Epithelial cell of prostate (primary cell): ENCODE measurements at places on chromosomes 1 and 21.

DNA sequence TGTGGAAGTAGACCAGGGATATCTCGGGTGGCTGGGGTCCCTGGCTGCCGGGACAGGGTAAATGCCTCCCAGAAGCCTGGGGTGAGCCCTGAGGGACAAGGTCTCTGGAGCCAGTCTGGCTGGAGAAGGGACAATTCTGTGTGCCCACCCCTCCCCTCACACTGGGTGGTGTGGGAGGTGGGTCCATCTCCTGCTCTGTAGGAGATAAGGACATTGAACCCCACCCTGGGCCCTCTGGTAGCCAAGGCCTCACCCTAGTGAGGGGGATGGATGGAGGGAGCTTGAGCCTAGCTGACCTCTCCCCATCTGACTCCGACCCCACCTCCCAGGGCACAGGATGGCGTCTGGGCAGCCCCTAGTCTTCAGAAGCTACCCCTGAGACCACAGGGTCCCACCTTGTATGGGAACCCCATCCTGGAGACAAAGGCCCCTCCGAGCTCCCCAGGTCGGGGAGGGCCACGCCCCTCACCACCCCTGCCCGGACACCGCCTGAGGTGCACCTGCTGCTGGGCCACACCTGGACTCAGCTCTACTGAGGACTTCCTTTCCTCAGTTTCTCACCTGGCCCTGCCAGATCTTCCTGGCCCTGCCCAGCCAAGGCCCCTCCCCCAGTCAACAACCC, 4.3 kb downstream of the AGRN start:
- no peak for DNase-seq

GRCh38 chr21:41068967-41069642, 98.9 kb upstream of the BACE2 start:
- no peak for DNase-seq

DNA sequence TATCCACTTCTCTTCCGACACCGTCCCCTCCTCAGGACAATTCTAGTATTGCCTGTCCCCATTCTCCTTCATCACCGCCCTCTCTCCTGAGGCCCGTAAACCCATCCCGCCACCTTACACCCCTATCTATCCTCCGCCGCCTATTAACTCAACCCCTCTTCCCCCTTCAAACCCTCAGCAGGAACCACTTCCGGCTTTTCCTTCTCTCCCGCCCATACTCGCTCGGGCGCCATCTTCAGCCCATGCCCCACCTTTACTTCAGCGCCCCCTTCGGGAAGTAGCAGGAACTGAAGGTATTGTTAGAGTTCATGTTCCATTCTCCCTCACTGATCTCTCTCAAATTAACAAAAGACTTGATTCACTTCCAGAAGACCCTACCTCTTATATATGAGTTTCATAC, 31.6 kb downstream of the VN1R5 start:
- DNase-seq, result no peak

DNA sequence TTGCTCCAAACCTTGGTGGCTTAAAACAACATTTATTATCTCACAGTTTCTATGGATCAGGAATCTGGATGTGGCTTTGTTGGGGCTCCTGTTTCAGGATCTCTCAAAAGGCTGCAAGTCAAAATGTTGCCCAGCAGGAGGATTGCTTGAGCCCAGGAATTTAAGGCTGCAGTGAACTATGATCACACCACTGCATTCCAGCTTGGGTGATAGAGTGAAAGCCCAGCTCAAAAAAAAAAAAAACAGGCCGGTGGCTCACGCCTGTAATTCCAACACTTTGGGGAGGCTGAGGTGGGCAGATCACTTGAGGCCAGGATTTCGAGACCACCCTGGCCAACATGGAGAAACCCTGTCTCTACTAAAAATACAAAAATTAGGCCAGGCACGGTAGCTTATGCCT, 30.0 kb downstream of the BCAS2 start:
- DNase-seq, result no peak

GRCh38 chr21:29304597-29304996, 5.9 kb downstream of the BACH1 start:
- DNase-seq, result no peak

DNA sequence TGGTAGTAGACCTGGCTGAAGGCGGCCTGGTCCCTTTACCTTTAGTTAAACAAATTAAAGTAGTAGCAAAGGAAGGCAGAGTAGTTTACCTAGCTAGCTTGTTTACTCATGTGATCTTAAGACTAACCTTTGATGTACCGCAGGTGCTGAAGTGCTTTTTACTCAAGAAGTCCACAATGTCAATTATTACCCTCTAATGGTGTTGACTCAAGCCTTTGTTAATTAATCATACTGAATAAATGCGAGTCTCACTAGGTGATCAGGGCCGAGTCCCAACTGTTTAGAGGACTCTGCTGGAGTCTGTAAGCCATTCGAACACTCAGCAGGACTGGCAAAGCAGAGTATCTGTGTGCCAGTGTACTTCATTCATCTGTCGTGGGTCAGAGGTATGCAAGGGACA, 381.1 kb upstream of the NCAM2 start:
- no peak for DNase-seq

DNA sequence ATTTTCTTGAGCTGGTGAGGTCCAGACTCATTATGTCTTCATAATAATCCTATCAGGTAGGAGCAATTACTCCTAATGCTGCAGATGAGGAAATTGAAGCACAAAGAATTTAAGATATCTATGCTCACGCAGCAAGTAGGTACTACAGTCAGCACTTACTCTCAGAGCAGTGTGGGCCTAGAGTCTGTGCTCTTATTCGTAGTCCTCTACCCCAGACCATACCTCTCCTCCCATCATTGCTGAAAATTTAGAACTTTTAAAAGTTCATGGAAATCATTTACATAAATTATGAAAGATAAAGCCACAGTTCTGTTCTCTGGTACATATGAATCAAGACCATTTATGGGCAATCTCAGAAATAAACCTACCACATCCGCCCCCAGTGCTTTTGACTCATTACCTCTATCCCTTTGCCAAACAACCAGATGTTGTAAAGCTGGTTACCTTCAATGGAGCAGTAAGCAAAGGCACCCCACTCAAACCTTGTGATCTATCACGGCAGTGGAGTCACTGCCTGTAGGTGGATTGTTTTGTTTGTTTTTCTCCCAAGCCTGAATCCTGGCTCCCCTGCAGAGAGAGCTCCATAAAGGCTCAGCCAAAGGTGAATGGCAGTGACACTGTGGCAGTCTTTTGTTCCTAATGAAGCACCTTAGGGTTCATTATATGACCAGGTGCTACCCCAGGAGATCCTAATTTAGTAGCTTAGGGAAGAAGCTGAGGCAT, 20.9 kb upstream of the MAN1A2 start:
- peak; percentile 34 for DNase-seq

GRCh38 chr1:31708324-31708723, 4.5 kb upstream of the COL16A1 start:
- DNase-seq, result no peak

GRCh38 chr1:220914283-220915116, 35.3 kb downstream of the HLX start:
- DNase-seq, result no peak

DNA sequence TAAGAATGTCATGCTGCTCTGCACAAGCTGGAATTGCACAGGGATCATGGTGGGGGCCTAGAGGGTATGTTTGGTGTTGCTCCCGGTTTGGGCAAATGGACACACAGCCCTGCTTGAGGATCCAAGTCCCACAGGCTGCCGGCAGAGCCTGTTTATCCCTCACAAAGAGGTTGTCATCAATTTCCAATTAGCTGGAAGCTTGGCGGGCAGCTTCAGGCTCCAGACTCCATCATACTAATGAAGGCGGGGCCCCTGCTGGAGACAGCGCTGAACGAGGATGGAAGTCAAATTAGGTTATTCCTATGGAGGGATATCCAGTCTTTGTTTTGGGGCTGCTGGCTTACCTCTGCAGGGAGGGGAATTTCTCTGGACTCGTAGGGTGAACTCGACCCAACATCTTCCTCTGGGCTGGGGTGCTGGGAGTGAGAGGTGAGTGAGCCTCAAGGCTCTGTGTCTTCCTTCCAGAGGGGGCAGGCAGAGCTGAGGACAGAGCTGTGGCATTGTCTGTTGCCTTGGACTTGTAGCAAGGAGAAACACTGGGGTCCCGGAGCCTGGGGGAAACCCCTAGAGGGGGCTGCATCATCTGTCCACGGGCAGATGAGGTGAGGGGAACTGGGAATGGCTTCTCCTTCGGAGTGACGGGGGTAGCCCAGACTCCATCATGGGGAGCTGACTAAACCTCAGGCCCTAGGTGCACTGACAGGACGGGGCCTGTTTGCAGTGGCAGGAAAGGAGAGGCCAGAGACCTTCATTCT, 24.9 kb upstream of the PARP1 start:
- DNase-seq, result no peak

- DNase-seq, result no peak
Measured at GRCh38 chr1:24506691-24507381, 4.2 kb downstream of the RCAN3 start.

GRCh38 chr1:64678366-64678765, 66.5 kb upstream of the RAVER2 start:
- DNase-seq, result no peak

DNA sequence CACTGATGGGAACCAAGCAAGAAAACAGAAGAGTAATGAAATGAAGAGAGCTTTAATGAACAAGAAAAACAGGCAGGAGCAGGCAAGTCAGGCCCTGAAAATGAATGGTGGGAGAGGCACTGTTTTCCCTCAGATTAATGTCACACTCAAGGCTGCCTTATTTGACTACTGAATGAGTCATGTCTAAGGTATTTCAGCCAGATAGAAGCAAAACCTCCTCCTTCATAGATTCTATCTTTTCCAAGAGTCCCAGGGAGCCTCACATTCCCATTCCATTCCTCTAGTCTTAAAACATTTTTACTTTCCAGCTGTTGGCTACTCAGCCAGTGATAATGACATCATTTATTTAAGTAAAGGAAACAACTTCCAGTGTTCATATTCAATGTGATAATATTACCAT, 228.4 kb upstream of the NRIP1 start:
- no peak for DNase-seq

DNA sequence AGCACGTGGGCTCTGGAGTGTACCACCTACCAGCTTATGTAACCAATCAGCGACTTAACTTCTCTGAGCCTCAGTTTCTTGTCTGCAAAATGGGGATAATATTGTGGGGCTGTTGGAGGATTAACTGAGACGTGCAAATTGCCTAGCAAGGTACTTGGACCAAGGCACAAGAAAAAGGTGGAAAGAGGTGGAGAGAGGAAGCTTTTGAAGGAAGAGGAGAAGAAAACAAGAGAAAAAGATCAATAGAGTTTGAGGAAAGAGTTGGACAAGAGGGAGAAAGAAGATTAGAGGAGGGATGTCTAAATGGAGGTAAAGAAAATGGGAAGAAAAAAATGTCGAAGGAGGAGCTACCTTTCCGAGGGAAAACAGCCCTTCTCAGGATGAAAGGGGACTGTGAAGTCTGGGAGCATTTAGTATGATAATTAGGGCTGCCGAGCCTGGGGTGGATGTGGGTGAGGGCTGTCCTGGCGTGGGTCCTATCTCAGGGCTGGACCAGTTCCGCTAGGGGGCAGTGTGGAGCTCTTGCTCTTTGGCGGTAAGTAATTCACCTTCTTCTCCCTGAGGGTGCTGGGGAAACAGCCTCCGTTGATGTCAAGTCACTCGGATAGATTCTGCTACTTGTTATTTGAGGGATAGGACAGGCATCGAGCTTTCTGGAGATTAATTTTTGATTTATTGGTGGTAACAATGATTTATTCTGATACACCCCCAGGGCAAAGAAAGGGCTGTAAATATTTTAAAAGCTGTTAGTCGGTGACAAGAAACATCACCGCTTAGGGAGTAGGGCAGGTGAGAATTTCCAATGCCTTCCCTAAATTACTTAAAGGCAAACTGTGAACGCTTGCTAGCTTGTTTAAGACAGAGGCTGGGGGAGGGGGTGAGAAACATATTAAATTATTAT, 79.0 kb upstream of the NFASC start:
- DNase-seq, result no peak

GRCh38 chr1:167881069-167881468, 32.9 kb downstream of the ADCY10 start:
- no peak for DNase-seq

- DNase-seq, result no peak
Measured at GRCh38 chr1:80154176-80154575, 1147.6 kb upstream of the ADGRL4 start.

- DNase-seq, result no peak
Measured at GRCh38 chr1:200888349-200888838, 6.3 kb upstream of the INAVA start.

GRCh38 chr1:67194209-67194863, 28.1 kb downstream of the IL23R start:
- no peak for DNase-seq

DNA sequence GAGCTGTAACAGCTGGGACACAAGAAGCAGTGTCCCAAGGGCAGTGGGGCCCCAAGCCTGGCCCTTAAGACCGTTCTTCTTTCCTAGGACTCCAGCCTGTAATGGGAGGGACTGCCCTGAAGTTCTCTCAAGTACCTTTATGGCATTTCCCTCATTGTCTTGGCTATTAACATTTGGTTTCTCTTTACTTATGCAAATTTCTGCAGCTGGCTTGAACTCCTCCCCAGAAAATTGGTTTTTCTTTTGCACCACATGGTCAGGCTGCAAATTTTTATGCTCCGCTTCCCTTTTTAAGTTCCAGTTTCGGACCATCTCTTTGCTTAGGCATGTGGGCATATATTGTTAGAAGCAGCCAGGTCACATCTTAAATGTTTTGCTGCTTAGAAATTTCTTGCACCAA, 3.1 kb upstream of the MROH9 start:
- DNase-seq, result no peak

- DNase-seq, result no peak
Measured at GRCh38 chr21:36491209-36491910, 11.4 kb upstream of the CLDN14 start.

DNA sequence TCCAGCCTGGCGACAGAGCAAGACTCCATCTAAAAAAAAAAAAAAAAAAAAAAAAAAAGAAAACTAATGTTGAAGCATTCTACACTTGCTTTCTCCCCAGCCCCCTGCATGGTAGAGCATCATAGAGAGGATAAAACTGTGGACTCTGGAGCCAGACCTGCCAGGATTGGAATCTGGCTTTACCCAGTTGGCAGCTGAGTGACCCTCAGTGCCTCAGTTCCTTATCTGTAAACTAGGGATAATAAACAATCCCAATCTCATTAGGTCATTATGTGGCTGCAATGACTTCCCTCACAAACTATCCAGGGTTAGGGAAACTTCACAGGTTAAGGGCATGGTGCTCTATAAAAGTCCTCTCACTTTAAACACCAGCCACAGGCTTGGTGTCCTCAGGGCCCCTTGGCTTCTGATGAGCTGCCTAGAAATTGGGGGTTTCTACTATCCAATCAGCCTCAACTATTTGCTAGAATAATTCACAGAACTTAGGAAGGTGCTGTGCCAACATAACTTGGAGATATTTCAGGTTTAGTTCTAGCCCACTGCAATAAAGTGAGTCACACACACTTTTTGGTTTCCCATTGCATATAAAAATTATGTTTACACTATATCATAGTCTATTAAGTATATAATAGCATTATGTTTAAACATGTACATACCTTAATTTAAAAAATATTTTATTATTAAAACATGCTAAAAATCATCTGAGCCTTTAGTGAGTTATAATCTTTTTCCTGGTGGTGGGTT, 180.5 kb upstream of the B3GALT2 start:
- DNase-seq, result no peak
